Left lobe of liver (tissue), 2 donors: ENCODE measurements at places on chromosomes 13 and 19.
A peak's percentile ranks its signal among the peaks of the same experiment; 100 is the strongest.

DNA sequence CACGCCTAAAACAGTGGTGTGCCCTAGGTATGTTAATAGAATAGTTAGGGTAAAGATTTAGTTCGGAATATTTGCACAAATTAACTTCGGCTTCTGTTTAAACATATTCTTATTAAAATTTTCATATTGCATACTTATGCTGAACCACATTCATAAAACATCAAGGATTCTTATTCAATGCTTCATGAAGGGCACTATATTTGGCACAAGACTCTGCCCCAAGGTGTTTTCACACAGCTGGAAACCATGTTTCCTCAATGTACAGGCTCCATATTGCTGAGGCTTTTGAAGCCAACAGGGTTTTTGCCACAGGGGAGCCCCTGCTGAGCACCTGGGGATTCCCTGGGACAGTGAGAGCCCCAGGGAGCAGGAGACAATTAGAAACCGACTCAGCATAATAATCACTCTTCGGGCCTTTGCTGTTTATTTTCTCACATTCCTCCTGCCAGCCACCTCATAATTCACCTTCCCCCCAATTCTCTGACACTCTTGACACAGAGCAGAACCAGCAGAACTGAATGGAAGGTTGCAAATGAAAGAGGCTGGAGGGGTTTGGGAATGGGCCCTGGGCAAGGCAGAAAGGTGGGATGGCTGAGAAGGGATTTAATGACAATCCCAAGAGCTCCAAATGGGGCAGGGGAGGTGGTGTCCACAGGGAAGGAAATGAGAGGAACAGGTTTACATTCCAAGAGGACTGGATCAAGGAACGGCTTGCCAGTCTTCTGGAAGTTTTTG is 72.3 kb upstream of the POMP start:
- DNase-seq = no peak

DNA sequence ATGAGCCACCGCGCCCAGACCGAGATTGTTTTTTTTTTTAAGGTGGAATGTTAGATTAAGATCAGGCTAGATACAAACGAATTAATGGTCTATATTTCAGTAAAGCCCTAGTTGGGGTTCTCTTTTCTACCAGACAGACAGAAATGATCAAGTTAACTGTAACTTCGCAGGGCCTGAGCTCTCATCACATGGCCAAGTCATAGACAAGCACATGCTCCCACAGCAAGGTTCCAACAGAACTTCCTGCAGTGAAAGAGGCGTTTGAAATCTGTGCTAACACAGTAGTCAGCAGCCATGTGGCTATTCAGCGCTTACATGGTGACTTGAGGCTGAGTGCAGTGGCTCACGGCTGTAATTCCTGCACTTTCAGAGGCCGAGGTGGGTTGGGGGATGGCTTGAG is 34.7 kb upstream of the SEMA6B start:
- DNase-seq = no peak

GRCh38 chr19:1355568-1356507 is 27.9 kb upstream of the NDUFS7 start:
- DNase-seq = peak; percentile 88

- no peak for DNase-seq
Measured at GRCh38 chr19:28710278-28710677, 502.7 kb downstream of the UQCRFS1 start.

GRCh38 chr13:111915104-111915551 is 151.8 kb upstream of the SOX1 start:
- DNase-seq = peak; percentile 22

DNA sequence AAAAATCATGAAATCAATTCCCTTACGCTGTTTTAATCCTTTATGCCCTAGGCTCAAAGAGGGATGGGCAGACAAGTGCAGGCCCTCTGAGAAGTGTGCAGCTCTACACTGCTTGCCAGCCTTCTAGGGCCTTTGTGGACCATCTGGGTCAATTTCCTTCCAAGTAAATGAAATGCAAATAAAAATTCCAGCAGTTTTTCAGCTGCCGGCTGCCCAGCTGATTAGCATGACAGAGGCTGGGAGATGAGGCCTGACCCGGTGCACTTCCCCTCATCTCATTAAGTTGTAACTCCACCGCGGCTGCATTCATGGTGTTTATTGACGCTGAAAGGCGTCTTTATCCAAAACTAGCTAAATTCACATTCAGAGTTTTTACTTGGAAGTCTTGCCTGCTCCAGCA is 47.5 kb upstream of the GSX1 start:
- DNase-seq = no peak

GRCh38 chr19:30223866-30224688 is 148.1 kb upstream of the ZNF536 start:
- no peak for DNase-seq

GRCh38 chr19:4327252-4327876 is 11.3 kb downstream of the STAP2 start:
- no peak for DNase-seq

- DNase-seq = no peak
Measured at GRCh38 chr19:51628153-51628939, 1.9 kb downstream of the SIGLEC5 start.

GRCh38 chr19:18419699-18420460 is 682 bp downstream of the SSBP4 start:
- no peak for DNase-seq

- no peak for DNase-seq
Measured at GRCh38 chr13:61350341-61350740, 65.3 kb downstream of the PCDH20 start.

- no peak for DNase-seq
Measured at GRCh38 chr19:46629546-46630025, 4.7 kb upstream of the PTGIR start.
